Stimulated activated CD8-positive, alpha-beta memory T cell treated with anti-CD3 and anti-CD28 coated beads, Interleukin-15, amount 100 ng/mL, for 1 hour (primary cell): ENCODE measurements at places on chromosomes 7 and 10.

- DNase-seq, result no peak
Observed at GRCh38 chr7:129375141-129375938, 58.9 kb upstream of the STRIP2 start.

GRCh38 chr10:4656576-4657194 lies 169.3 kb upstream of the AKR1E2 start:
- DNase-seq, result peak; percentile 11

DNA sequence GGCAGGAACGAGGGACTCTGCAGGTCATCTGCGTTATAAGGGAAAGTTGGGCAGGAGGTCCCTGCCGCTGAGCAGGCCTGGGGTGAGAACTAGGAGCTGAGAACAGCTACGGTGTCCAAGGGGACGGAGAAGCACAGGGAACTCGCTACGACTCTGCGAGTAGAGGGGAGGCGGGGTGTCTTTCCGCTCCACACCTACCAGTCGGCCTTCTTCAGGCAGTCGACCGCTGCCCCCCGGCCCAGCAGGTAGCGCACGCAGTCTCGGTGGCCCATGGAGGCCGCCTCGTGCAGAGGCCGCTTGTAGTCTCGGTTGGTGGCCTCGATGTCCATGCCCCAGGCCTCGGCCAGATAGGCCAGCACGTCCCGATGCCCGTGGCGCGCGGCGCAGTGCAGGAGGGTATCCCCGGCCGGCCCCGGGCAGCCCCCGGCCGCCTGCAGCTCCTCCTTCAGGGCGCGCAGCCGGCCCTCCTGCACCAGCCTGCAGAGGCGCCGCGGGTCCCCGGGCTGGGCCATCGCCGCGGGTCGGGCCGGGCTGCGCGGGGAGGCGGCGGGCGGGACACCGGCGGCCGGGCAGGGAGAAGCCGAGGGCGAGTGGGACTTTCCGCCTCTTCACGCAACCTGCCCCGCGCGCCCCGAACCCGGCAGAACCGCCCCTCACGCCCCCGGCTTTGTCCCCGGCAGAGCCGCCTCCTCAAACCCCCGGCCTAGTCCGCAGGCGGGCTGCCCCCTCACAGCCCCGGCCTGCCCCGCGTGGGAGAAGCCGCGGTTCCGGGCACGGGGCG lies 660 bp downstream of the ANKRD16 start:
- no peak for DNase-seq

- DNase-seq, result no peak
Observed at GRCh38 chr7:41979834-41980307, 257.1 kb downstream of the GLI3 start.

GRCh38 chr7:78218051-78218450 lies 419.5 kb downstream of the PHTF2 start:
- no peak for DNase-seq

GRCh38 chr10:110916554-110917346 lies 2.2 kb downstream of the BBIP1 start:
- DNase-seq, result no peak

DNA sequence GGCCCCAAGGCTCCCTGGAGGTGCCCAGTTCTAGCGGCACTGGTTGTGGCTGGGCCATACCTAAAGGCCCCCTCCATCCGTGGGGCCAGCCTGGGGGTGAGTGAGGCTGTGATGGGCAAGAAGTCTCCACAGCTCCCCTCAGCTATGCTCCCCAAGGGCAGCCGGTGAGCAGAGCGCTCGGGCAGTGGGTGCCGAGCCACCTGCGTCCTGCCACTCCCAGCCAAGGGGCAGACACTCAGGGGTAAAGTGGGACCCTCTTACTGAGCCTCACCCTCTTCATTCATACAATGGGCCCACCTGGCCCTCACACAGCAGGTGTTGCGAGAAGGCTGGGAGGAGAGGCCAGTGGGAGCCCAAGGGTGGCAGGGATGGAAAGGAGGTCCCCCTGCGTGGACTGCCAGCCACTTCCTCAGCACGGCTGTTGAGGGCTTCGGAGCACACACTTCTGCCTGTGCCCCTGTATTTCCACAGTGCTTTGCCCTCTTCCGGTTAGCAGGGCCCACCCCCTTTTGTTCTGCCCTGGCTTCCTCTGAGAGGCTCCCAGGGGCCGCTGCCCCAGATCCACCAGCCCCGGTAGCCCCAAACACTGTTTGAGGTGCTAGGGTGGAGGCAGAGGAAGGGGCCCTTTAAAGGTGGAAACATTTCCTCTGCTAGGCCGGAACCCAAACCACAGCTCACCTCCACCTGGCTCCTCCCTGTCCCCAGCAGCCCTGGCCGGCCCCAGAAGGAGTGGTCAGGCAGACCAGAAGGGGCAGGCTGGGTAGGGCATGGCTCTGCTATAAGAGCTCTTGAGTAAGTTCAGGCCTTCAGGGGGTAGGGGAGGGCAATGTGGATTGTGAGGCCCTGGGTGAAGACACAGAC lies 16.4 kb upstream of the C10orf105 start:
- no peak for DNase-seq

DNA sequence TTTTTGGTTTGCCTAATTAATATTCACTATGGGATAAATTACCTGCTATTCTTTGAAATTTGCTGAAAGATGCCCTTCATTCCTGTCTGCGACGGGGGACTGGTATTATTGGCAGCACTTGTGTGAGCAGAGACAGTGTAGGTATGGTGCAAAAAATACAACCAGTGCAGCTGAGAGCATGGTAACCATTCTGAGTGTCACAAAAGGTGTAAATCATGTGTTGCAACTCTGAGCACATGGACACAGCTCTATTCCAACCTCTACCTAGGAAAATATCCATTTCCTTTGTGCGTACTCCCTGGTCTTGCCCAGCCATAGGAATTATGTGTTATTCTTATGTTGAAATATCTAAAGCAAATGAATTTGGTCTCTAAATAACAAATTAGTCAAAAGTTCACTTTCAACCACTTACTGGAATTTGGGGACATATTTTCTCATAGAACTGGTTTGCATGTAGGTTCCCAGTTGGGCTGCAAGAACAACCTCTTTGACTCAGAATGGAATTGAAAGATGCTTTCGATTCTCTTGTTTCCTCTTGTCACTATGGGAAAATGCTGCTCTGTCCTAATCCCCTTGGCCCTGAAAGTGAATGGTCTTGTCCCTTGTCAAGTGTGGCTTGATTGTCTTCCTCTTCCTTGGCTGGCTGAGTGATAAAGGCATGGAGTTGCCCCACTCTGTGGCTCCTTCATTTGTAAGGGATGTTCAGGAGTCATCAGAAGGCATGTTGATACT lies 57.0 kb downstream of the CELF2 start:
- no peak for DNase-seq

DNA sequence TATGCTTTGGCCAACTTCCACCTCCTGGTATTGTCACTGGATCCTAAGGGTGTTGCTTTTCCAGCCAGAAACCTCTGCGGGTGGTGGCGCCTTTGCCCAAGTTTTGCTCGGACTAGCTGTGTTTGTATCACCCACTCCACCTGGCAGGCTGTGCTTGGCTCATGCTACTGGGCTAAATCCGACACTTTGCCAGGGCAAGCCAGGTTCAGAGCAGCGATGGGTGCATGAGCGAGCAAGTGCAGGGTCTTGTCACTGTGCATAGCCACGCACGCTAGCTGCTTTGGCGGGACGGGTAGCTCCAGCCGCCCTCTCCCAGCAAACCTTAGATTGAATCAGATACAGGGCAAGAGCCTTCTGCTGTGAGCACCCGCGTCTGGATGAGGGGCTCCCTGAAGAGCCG lies 737.5 kb downstream of the PCDH15 start:
- no peak for DNase-seq

GRCh38 chr7:141483044-141483443 lies 68.2 kb upstream of the AGK start:
- DNase-seq, result no peak

DNA sequence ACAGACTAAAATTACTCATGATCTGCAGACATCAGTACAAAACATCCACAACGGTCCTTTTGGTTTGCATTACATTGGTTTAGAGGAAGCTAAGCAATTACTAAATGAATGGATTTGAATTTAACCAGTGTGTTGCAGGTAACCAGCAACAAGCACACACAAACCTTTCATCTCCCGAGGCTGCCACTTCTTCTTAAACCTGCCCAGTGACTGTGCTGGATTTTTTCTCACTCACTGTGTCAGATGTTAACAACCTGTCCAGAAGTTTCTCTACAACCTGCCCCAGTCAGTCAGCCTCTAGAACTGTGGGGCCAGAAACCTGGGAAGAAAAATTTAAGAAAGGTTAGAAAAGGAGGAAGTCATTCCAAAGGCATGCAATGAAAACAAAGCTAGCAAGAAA lies 2.4 kb upstream of the MEOX2 start:
- DNase-seq, result no peak

DNA sequence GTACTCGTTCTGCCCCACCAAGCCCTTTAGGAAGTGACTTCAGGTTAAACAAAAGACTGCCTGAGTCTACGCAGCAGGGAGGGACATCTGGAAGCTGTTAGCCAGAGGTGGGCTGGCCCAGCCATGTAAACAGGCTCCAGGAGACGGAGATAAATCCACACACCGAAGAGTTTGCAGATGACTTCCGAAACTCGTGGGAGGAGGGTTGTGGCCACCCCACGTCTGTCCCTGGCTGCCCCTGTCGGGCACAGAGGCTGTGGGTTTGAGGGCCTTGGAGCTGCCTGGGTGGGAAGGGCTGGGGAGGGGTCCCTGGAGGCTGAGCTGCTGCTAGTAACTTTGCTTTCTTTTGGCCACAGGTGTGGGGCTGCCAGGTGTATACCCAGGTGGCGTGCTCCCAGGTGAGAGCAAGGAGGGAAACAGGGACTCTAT lies 15.6 kb downstream of the ELN start:
- no peak for DNase-seq

- no peak for DNase-seq
Observed at GRCh38 chr7:141706239-141707064, 1.7 kb upstream of the WEE2 start.

GRCh38 chr7:134329614-134330346 lies 13.1 kb upstream of the SLC35B4 start:
- DNase-seq, result no peak

GRCh38 chr7:30164567-30164966 lies 29.8 kb downstream of the MTURN start:
- DNase-seq, result no peak

- DNase-seq, result no peak
Observed at GRCh38 chr10:28250358-28250757, 52.5 kb downstream of the MPP7 start.

- no peak for DNase-seq
Observed at GRCh38 chr10:43054593-43054992, 22.3 kb upstream of the RET start.

- DNase-seq, result no peak
Observed at GRCh38 chr10:104492329-104492940, 138.8 kb downstream of the CFAP58 start.

- DNase-seq, result no peak
Observed at GRCh38 chr10:114179747-114180146, 594 bp downstream of the TDRD1 start.

DNA sequence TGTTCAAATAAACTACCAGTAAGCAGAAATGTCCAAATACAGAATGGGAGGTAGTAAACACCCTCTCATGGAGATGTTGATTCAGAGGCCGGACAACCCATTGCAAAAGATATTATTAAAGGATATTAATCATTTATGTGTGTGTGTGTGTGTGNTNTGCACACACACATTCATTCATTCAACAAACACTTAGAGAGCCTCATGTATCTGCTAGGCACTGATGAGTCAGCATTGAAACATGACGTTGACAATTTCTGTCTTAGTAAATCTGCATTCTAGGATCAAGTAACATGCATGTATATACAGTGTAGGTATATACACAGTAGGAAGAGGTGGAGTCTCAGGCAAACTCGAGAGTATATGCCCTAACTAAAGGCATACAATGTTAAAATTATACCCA lies 187.0 kb downstream of the ZNF365 start:
- no peak for DNase-seq

DNA sequence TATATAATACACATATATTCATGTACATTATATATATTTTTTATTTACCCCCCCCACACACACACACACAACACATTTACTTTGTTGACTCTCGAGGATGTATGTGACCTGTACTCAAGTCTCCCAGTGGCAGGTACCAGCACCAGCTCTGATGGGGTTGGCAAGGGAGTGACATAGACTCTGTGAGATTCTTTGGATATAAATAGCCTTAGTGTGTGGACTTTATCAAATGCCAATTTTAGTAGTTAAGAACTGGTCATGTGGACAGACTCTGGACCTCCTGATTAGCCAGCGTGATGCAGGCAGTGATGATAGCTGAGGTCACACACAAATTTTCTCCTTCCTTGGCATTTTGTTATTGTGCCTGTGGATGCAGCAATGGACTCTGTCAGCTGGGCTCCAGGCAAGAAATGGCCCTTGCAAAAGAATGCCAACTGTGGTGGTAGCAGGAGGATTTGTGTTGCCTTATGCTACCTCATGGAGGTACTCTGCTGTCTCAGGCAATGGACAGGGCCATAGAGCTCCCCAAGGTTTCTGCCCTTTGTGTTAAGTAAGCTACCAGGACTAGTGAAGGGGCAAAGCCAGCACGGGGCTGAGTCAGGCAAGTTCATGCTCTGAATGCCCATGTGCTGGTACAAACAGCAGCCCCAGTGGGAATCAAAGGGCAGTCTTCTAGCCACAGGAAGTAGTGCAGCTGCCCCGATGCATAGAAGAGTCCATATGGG lies 224.6 kb upstream of the ZWINT start:
- no peak for DNase-seq

GRCh38 chr7:1639532-1640175 lies 30.4 kb upstream of the ELFN1 start:
- no peak for DNase-seq

DNA sequence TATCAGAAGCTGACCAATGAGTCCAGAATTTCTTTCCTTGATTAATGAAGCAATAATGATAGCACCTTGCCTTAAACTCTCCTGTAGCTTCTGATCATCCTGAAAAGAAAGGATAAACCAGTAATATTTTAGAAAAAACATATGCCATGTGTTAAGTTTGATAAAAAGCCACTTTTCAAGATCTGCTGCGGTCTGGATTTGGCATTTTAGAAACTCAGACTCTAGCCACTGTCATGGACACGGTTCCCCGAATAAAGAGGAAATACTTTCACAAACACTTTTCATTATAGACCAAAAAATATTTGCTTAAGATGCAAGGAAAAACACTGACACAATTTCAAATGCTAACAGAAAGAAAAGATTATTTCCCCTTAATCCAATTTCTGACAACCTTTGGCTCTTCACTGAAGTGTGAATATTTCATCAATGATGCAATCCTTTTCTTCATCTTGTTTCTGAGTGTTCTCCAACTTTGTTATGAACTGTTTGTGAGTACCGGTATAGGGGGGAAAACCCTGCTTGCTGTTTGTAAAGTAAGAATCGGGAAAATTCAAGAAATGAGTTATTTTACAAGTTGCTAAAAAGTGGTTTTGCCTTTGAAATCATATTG lies 329.5 kb downstream of the CRPPA start:
- DNase-seq, result no peak

GRCh38 chr7:20279979-20280378 lies 50.7 kb upstream of the ITGB8 start:
- no peak for DNase-seq

DNA sequence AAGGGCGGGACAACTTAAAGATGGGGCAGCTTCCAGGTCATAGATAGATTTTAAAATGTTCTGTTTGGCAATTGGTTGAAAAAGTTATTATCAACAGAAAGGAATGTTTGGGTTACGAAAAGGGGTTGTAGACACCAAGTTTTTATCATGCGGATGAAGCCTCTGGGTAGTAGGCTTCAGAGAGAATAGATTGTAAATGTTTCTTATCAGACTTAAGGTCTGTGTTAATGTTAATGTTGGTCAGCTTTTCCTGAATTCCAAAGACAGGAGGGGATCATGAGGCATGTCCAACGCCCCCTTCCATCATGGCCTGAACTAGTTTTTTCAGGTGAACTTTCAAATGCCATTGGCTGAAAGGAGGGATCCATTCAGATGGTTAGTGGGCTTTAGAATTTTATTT lies 84.2 kb upstream of the KIF5B start:
- DNase-seq, result no peak

- DNase-seq, result no peak
Observed at GRCh38 chr7:31478721-31479120, 35.2 kb upstream of the ITPRID1 start.
